ENCODE measurements at places on chromosomes 2 and 18.
A peak's percentile ranks its signal among the peaks of the same experiment; 100 is the strongest.

GRCh38 chr2:39217192-39217550 lies 26.6 kb downstream of the CDKL4 start:
- DNase-seq: no peak

GRCh38 chr2:142981756-142982155 lies 104.3 kb downstream of the KYNU start:
- no peak for DNase-seq

- no peak for DNase-seq
Observed at GRCh38 chr2:105766300-105766866, 21.7 kb downstream of the NCK2 start.

DNA sequence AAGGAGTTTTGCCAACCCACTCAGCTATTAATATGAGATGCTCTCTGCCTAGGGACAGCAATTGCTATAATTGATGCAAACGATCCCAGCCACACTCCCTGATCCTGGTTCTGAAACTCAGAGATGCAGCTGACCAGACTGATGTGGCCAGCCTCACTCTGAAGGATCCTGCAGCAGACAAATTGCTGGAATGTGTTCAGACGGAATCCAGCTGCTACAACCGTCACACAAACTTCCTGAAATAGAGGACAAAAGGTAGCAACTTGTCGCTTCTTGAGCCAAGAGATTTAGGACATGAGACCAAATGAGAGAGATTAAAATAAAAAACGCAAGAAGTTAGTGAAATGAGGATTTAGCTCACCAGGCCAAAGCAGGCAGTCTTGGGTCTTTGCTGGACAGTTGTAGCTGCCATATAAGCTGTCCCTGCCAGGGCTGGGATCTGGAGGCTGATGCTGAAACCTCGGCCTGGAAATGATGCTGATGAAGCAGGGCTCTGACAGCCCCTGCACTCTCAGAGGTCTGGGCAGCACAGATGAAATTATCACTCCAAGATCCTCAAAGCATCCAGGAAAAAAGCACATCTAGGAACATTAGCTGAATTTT lies 8.3 kb upstream of the YWHAQ start:
- no peak for DNase-seq

- peak; percentile 93 for DNase-seq
Observed at GRCh38 chr2:127208313-127208712, 11.8 kb downstream of the CYP27C1 start.

GRCh38 chr2:106316915-106317314 lies 122.8 kb upstream of the UXS1 start:
- DNase-seq: no peak

- no peak for DNase-seq
Observed at GRCh38 chr2:38716185-38716584, 35.0 kb downstream of the SRSF7 start.

- DNase-seq: no peak
Observed at GRCh38 chr2:3754280-3754679, 50.9 kb downstream of the DCDC2C start.

DNA sequence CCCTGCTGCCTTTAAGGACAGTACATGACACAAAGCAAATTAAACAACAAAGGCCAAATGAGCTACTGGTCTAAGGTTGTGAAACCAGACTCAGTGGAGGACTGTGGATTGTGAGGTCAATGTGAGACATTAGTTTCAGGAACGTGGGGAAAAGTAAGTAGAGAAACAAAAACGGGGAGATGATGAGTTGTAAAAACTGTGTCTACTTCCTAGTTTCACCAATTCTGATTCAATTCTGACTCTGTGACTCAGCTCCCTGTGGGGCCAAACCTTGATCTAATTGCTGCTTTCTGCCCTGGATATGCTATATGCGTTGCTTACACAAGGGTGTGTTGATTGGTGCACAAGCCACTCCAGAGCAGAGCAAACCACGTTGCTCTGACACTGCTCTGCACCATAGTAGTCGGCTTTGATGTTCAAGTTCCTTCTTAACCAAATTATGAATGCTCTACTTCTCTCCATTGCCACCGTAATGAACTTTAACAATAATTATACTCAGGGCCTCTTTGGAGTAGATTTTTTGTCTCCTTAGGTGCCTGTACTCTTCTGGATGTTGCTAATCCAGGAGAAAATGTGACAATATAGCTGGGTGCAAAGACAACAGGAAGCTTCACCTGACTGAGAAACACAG lies 1640.1 kb upstream of the CELF4 start:
- no peak for DNase-seq

GRCh38 chr2:79638954-79639353 lies 126.1 kb downstream of the CTNNA2 start:
- no peak for DNase-seq

DNA sequence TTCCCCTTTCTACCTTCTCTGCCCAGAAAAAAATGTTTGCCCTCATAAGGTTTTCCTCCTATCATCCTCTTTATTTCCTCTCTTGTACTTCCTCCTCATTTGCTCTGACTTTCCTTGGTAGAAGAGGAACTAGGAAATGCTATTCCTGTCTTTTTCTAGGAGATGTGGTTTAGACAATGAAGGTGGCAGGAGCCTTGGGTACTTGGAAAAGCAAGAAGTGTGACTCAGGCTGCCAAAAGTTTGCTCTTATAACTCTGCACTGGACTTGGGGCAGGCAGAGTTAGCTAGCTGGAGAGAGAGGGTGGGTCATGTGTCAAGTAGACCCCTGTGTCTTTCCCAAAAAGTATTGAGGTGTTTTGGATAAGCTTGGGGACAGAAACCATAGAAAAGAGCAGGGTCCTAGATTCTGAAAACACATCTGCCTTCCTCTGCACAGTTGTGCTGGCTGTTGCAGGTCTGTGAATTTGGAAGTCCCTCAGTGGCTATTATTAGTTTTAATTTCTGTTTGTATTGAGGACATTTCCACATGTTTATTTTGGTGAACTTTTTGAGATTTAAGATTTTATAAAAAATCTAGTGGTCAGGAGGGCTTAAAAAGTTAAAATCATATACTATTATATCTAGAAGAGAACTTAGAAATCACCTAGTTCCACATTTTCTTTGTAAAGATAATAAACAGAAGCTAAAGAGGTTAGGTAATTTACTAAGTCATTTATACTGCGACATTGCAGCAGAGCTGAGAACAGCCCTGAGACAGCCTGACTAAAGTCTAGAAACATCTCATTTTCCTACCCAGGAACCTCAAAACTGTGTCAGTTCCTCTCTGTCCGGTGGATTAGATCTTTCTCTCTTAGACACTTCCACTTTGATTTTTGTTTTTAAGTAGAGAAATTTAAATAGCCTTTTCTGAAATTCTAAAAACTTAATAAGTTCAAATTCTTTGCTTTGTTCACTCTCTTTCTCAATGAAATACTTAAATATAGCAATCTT lies 16.0 kb downstream of the INSIG2 start:
- DNase-seq: no peak

DNA sequence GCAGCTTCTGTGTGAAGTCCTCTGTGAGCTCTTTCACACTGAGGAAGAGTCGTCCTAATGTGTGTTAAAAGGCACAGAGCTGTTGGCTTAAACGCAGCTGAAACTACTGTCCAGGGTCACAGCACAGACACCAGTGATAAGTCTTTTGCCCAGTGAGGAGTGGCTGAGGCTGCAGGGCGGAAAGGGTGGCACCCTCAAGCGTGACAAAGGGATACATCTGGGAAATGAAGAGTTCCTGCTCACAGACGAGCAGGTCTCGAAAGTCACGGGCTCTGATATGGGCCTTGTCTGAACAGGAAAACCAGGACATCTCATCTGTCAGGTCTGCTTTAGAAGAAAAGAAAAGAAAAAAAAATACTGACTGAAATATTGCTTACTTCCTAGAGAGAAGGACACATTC lies 36.5 kb downstream of the TGIF1 start:
- no peak for DNase-seq

- DNase-seq: no peak
Observed at GRCh38 chr2:143553261-143553660, 424.0 kb downstream of the ARHGAP15 start.

DNA sequence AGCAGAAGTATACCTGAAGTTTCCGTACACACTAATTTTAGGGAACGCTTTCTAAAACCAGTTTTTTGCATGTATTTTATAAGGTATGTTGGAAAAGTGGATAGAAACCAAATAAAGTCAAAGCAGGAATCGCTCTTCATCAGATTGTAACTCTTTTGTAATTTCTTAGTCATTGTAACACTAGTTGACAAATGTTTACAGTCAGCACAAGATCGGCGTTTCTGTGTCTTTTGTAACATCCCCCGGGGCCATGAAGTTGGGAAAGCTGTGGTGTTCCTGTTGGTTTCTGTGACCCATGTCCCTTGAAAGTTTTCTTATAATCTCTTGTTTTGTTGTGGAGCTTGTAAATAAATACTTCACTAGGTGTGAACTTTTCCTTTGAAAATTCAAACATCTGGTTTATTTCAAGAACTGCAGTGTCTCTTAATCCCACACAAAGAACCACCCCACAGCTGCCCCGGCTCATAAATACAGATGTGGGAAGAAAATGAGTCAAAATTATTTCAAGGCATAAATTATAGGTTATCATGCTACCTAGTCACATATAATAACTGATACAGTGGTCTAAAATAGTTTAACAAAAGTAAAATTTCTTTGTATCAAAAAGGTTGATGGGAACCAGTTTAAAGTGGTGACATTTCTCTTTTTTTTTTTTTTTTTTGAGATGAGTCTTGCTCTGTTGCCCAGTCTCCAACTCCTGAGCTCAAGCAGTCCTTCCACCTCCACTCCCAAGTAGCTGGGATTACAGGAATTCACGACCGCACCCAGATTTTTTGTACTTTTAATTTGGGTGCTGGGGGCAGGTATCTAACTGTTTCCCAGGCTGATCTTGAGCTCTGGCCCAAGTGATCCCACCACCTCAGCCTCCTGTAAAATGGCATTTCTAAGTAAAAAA lies 751 bp upstream of the NMI start:
- DNase-seq: no peak

DNA sequence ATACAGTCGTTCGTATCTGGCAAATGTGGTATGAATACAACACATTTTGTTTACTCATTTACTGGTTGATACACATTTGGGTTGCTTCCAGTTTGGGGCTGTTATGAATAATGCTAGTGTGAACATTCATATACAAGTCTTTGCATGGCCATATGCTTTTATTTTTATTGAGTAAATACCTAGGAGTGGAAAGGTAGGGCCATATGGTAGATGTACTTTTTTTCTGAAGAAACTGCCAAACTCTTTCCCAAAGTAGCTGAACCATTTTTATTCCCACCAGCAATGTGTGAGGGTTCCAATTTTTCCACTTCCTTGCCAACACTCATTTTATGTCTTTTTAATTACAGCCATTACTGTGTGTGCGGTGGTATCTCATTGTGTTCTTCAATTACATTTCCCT lies 496.2 kb upstream of the NRXN1 start:
- DNase-seq: no peak

GRCh38 chr2:16881122-16881521 lies 215.5 kb upstream of the CYRIA start:
- no peak for DNase-seq

DNA sequence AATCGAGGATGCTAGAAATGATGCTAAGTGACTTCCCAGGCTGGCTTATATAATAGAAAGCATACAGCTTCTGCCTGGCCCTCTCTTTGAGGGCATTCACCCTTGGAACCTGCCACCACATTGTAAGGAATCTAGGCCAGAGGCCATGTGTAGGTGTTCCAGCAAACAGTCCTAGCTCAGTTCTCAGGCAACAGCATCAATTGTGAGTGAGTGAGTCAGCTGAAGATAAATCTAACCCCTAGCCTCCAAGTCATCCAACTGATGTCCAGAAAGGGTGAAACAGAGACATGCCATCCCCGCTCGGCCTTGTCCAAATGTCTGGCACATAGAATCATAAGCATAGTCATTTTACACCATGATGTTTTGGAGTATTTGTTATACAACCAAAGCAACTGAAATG lies 324.3 kb upstream of the KLHL14 start:
- DNase-seq: no peak

GRCh38 chr2:20353241-20353992 lies 2.8 kb upstream of the PUM2 start:
- peak; percentile 30 for DNase-seq

DNA sequence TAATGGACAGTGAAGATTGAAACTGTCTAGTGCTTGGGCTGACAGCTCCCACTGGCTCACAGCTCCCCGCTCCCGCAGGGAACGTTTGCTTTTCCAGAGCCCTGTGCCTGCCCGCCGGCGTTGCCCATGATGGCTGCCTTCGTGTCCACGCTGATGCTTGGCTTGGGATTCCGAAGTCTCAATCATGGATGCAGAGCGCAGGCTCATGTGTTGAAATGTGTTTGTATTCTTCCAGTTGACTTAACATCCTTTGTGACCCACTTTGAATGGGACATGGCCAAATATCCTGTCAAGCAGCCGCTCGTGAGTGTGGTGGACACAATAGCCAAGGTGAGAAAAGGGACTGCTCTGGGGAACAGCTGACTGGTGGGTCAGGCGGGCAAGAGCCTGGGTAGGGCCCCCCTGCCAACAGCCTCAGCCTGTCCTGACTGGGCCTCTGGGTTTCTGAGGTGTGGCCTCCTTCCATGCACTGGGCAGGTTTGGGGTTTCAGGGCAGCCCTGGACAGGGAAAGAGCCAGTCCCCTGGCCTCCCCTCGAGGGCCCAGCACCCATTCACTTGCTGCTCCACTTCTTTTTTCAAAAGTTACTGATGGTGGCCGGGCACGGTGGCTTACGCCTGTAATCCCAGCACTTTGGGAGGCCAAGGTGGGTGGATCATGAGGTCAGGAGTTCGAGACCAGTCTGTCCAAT lies 42.8 kb downstream of the ATP6V1C2 start:
- DNase-seq: no peak

DNA sequence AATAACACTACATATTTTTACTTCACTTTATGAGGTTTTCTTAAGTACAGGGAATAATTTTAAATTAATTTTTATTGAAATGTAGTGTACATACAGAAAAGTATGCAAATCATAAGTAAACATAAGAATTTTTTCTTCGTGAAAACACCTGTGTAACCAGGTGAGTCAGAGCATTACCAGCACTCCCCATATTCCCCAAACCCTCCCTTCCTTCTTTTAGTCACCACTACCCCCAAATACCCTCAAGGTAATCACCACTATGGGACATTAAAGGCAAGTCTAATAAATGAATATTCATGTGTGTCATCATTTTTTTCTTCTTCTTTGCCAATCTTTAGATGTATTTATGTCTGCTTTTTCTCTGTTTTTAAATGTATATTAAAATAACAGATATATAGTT lies 139.9 kb upstream of the LTBP1 start:
- no peak for DNase-seq

GRCh38 chr2:145411493-145411892 lies 891.6 kb upstream of the ZEB2 start:
- no peak for DNase-seq

DNA sequence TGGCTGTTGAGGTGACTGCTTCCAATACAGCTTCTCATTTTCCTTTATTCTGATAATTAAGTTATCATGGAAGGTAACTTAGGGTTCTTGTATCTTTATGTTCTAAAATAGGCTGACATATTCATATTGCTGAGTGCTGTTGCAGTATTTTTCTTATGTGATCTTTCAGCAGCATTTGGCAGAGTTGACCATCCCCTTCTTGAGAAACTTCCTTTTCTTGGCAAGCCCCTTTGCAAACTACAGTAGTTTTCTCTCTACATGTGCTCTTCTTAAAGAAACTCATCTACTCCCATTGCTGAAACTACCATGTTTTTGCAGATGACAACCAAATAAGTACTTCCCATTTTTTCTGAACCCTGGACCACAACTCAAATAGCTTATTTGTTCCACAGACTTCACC lies 476.5 kb upstream of the TRIB2 start:
- no peak for DNase-seq

Measured in WERI-Rb-1 (cell line).